ENCODE measurements at places on chromosomes 5 and 9.

- DNase-seq: no peak
These were observed 111.8 kb downstream of the EFNA5 start for GRCh38 chr5:107558823-107559375.

- no peak for DNase-seq
These were observed 1171.5 kb upstream of the NUDT12 start for GRCh38 chr5:104734046-104734445.

- no peak for DNase-seq
These were observed 98.4 kb upstream of the CAST start for GRCh38 chr5:96563816-96564215.

DNA sequence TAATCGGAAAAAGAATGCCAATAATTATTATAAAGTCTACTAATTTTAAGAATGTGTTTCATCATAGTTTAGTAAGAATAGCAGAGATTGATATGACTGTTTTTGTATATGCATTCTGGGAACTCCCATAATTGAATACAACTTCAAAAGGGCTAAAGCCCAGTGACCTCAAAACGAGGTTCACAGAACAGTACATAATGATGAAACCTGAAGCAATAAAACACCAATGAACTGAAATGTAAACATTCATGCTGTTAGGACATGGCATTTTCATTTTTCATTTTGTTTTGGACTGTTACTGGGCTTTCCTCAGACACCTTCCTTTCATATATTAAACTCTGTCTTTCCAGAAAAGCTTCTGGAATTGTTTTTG, 684 bp upstream of the JMY start:
- DNase-seq: no peak
